Hematopoietic multipotent progenitor cell treated with erythropoietin and hydrocortisone succinate and interleukin-3 and kit ligand, for 15 days (in vitro differentiated cells): ENCODE measurements at places on chromosomes 12 and 14.

DNA sequence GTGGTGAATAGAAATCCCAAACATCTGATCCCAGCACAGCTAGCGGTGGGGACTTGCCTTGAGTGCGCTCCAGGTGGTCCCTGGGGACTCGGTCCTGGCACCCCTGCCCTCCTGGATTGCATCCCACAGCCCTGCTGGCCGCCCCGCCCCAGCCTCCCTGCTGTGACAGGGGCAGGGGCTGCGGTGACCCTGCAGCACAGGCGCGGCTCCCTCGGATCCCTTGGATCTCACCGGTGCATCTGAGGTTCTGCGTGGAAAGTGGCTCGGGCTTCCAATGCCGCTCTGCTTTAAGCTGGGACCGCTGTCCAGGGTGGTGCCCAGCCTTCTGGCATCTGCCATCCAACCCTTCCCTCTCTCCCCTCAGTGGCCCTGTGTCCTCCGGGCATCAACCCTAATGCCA, 16.0 kb downstream of the ANKRD9 start:
- no peak for DNase-seq

- DNase-seq, result no peak
Measured at GRCh38 chr12:109287181-109287580, 21.9 kb downstream of the FOXN4 start.

DNA sequence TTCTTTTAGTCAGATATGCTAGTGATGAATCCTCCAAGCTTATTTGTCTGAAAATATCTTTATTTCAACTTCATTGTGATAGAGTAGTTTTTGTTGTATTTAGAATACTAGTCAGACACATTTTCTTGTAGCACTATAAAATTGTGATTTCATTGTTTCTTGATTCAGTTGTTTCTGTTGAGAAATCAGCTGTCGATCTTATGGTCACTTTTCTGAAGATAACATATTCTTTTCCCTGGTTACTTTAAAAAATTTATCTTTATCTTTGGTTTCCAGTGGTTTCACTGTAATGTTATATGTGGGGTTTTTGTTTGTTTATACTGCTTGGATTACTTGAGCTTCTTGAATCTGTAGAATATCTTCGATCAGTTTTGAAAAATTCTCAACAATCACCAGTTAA, 426.1 kb downstream of the SOX5 start:
- no peak for DNase-seq

DNA sequence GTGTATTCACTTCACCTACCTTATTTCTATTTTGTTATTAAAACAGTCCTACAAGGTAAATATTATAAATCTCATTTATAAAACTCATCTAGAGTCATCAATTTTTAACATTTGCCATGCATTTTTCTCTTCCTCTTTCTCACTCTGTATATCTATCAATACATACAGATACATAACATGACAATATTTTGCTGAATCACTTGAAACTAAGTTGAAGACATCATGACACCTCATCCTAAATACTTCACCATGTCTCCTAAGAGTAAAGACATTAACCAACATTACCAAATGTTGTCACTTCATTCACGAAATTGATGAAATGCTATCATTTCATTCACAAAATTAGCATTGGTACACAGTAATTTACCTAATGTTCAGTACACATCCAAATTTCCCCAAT, 181.8 kb downstream of the PAX9 start:
- no peak for DNase-seq

GRCh38 chr12:95014554-95014953, 11.1 kb upstream of the NDUFA12 start:
- DNase-seq, result no peak

- DNase-seq, result peak; percentile 51
Measured at GRCh38 chr12:93380480-93381121, 2.9 kb downstream of the NUDT4 start.

DNA sequence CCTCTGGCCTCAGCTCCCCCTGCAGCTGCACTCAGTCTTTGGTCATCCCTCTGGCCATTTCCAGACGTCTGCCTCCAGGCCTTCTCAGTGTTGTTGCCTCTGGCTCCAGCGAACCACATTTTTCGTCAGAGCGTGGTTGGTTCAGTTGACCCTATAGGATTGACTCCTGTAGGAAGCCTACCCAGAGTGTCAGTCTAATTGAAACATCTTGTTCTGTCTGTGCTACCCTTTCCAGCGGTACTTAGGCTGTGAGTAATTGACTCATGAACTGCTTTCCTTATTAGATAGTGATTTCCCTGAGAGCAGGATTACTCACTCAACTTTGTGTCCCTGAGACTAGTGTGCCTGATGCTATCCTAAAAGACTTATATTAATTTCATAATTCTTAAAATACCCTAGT, 373.2 kb downstream of the ATP23 start:
- no peak for DNase-seq

DNA sequence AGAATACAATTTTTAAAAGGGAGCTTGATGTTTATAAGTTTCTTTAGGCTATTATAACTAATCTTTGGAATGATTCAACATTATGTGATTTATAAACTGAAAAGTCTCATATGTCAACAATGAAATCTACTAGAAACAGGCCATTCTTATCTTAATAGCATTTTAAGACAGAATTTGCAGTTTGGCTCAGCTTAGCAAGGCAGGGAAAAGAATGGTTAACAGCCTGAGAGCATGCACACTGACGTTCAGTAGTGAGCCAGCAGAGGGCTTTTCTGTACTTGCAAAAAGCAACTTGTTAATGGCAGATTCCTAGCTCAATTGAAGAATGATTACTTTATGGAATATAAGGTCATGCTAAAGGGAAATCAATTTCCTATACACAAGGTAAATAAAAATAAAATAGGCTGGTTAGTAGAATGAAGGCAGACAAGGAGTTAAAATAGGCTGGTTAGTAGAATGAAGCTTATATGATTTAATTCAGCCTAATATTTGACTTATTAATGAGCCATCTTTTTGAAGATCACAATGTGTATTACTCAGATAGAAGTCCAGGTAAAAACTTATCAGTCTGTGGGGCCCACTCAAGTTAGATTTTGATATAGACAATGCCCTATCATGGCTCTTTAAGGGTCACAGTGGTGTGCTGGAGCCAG, 95.9 kb downstream of the OTOGL start:
- no peak for DNase-seq

DNA sequence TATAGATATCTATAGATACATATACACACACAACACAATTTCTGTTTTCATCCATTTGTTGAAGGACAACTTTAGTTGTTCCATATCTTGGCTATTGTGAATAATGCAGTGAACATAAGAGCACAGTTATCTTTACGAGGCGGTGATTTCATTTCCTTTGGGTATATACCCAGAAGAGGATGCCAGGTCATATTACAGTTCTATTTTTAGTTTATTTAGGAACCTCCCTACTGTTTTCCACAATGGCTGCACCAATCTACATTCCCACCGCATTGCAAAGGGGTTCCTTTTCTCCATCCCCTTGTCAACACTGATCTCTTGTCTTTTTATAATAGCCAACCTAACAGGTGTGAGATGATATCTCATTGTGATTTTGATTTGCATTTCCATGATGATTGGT, 143.4 kb upstream of the ARHGAP5 start:
- DNase-seq, result no peak

GRCh38 chr12:47686645-47687240, 19.1 kb downstream of the RPAP3 start:
- peak; percentile 35 for DNase-seq

DNA sequence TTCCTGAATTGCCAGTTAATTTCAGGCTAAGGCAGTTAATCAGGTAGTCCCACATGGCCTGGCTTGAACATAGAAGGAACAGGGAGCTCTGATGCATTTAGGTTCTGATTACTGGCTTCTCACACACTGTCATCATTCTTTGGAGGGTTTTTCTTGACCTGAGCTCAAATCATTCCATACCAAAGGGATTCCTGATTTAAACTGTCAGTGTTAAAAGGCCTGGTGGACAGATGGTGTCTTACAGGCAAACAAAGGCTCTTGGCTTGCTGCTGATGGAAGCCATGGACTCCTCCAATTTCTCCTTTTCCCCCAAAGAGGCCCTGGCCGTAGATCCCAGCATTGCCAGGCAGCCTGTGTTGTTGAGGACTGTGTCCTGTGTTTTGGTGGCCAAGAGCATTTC, 30.2 kb downstream of the CACNA1C start:
- no peak for DNase-seq

GRCh38 chr14:77991128-77991772, 178.9 kb upstream of the NRXN3 start:
- DNase-seq, result no peak

- DNase-seq, result no peak
Measured at GRCh38 chr12:91105807-91106206, 5.5 kb downstream of the LUM start.

DNA sequence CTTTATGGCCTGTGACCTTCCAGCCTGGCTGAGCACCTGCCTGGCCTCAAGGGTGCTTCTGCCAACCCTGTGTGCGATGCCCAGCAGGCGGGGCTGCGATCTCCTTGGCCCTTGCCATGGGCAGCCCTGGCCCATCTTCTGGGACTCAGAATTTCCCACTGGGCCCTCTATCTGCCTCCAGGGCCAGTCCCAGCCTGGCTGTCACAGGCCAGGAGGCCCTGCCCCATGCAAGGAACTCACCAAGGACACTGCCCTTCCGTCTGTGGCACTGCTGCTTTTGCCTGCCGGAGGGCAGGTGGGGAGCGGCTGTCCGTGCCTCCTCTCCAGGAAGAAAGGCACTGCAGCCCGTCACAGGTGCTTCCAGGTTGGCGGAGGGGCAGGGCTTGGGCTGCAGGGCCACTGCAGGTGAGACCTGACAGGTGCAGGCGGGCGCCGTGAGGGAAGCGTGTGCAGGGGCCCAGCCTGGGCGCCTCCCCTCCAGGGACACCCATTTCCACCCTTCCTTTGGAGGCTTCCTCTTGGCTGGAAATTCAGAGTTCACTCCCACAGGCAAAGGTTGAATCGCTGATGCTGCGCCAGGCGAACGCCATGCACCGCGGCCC, 177.8 kb downstream of the KIF26A start:
- no peak for DNase-seq

GRCh38 chr12:83971781-83972180, 940.8 kb downstream of the SLC6A15 start:
- no peak for DNase-seq

DNA sequence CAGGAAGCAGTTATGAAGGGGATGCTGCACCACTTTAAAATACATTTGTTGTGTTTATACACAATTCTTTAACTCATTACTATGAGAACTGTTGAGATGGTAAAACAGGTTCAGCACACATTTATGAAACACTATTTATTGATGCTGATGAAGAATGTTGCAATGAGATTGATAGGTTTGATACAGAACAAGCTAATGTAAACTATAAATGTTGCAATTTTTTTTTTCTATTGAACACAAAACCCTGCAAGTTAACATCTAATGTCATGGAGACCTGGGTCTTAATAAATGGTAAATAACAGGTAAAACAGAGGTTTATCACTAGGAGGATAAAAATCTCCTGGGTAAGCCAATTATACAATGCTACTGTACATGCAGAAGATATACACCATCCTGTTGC, 857.6 kb downstream of the FSCB start:
- DNase-seq, result no peak

DNA sequence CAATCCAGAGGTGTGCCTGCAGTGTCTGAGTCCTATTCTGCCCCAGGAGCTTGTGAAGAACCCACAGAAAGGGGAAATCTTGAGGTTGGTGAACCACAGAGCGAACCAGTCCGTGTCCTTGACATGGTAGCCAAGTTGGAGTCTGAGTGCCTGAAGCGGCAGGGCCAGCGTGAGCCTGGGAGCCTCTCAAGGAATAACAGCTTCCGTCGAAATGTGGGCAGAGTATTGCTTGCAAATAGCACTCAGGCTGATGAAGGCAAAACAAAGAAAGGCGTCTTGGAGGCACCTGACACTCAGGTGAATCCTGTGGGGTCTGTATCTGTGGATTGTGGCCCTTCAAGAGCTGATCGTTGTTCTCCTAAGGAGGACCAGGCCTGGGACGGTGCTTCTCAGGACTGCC, 60.5 kb downstream of the ATG14 start:
- no peak for DNase-seq

DNA sequence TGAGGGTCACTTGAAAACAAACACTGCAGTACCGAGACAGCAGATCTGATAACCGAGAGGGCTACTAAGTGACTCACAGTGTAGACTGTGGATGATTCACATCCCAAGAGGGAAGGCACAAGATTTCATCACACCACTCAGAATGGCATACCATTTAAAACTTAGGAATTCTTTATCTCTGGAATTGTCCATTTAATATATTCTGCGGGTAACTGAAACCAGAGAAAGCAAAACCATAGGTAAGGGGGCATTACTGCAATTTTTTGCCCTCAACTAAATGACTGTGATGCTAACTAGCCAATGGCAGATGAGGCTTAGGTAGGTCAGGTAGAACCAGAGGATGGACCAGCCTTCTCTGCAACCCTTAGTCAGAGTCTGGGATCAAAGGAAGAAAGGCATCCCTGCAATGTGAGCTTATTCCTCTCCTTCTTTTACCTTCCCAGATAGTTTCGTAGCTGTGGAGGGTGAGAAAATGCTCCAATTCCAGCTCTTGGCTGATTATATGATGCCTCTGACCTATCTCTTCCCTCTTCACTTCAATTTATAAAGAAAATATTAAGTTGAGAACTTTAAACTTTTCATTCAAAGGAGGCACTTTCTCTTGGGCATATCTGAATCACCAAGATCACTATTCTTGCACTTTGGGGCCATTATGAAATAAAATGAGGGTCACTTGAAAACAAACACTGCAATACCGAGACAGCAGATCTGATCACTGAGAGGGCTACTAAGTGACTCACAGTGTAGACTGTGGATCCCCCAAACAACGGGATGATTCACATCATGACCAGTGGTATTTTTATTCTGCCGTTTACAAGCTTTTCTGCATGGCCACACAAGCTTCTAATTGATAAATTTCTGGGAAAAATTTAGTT, 6.8 kb downstream of the ART4 start:
- peak; percentile 56 for DNase-seq

GRCh38 chr12:16018306-16018705, 107.2 kb downstream of the DERA start:
- no peak for DNase-seq

DNA sequence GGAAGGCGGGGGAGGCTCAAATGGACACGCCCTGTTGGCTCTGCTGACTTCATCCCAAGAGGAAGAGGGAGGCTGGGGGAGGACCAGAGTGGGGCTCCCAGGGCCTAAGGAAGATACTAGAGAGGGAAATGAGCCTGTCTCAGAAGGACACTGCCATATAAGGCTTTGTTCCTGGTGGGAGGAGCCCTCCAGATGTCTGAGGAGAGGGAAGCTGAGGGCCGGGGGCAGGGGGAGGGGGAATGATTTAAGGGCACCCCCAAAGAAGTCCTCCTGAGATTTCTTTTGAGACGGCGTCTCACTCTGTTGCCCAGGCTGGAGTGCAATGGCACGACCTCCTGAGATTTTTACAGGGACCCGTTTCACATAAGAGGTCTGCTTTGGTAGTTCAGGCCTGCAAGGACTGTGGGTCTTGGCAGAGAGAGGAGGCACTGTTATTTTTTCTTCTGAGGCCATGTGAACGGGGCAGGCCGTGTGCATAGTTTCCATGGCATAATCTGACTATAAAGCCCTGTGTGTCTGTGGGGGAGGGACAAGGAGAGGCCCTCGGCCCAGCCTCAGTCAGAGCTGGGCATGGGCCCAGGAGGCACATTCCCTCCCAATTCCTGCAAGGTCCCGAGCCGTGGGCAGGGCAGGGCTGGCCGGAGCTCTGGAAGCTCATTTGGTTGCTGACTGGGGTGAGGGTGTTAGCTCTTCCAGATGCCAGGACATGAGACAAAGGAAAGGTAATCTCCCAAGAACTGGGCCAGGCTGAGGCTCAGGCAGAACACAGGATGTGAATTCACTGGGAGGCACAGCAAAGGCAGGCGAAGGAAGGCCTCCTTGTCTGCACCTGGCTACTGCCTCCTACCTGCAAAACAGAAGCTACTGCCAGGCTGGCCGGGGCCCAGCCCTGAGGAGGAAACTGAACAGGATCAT, 22.2 kb upstream of the PLEKHG3 start:
- DNase-seq, result no peak

- no peak for DNase-seq
Measured at GRCh38 chr14:104277416-104278213, 139.2 kb downstream of the KIF26A start.
